Activated CD4-positive, alpha-beta T cell treated with anti-CD3 and anti-CD28 coated beads for 36 hours (primary cell): ENCODE measurements at places on chromosomes 6 and 20. TPM values are rescaled to one million over a fixed set of nuclear protein-coding genes. Genes with fewer than 3 reads are reported as not detected.

- peak; percentile 43 for DNase-seq
- no peaks in the 10 kb centered on the region for H3K27me3 ChIP-seq
- H3K27ac ChIP-seq = peak overlapping the region; percentile 83
- peak overlapping the region; percentile 71 for H3K4me3 ChIP-seq
- H3K4me1 ChIP-seq = peaks cover 82% of the 10 kb centered on the region
- peaks cover 28% of the 10 kb centered on the region for H3K36me3 ChIP-seq
Observed at GRCh38 chr20:1685304-1686052, 27.9 kb upstream of the SIRPG start.

GRCh38 chr6:125839471-125839870 is 48.7 kb downstream of the NCOA7 start:
- H3K4me1 ChIP-seq = peaks cover 14% of the 10 kb centered on the region
- no peak overlapping the region for H3K4me3 ChIP-seq

DNA sequence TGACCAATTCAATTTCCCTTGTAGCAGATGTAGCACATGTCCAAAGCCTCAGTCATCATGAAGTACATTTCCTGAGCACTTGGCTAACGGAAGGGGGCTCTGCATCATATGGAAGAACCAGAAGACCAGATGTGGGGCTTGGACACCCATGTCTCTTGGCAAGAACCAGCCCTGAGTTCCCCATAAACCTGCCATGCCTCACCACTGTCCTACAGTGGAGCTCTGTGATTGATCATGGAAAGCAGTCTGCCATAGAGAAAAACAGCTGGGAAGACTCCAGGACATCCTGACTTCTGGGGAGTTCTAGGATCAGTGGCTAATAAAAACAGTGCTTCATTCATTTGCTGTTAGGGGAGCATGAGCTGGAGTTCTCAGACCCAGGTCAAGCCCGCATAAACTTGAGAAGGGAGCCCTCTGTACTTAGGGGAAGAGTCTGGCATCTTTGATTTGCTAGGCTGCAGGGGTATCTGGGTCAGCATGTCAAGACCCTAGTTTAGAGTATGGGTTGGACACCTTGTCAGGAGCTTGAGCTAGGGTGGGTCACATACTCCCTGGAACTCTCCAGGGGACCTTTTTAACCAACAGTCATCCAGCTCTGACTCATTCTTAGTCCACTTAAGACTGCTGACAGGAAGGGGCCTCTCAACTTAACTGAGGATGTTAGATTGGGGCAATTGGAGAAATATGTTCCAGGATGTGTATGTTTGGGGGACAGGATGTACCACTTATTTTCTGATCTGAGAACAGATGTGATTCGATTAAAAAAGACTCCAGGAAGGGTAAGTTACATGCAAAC is 26.3 kb upstream of the TRAM2 start:
- H3K36me3 ChIP-seq = no peaks in the 10 kb centered on the region
- peaks cover 7% of the 10 kb centered on the region for H3K27me3 ChIP-seq
- no peak overlapping the region for H3K27ac ChIP-seq
- no peak overlapping the region for H3K4me3 ChIP-seq
- no peak for DNase-seq
- H3K4me1 ChIP-seq = peaks cover 4% of the 10 kb centered on the region

- peak overlapping the region; percentile 96 for H3K27ac ChIP-seq
- no peak for DNase-seq
- H3K4me3 ChIP-seq = peak overlapping the region; percentile 82
- no peaks in the 10 kb centered on the region for H3K36me3 ChIP-seq
Observed at GRCh38 chr6:28943223-28943556, 19.4 kb upstream of the TRIM27 start.

DNA sequence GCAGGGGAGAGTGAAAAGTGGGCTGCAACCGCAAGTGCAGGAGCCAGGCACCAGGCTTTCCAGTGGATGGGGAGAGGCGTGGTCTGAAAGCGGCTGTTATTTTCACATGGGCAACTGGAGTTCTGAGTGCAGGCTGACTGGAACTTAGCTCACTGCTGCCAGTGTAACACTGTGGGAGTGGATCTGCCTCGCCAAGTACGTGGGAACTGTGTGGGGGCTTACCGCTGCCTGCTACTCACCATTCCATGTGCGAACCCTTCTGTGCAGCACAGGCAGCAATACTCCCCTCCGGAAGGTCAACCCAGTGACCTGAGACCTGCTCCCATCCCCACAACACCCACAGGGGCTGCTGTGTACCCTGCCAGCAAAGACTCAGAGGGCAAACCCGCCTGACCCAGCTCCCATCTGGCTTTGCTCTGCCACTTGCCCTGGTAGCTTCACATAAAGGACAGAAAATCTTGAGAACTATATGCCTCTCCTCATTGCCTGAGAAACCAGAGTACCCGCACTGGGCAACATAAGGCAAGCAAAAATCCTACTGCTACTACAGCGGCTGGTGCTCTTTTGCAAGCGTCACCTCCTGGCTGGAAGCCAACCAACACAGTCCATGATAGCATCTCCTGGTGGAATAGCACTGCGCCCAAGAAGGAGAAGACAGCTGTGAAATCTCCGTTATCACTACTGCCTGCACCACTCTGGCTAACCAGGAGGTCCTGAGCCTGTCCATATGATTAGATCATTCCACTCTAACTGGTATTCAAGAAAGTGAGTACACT is 54.4 kb upstream of the SIRPG start:
- H3K36me3 ChIP-seq = no peaks in the 10 kb centered on the region
- peaks cover 18% of the 10 kb centered on the region for H3K4me1 ChIP-seq
- no peaks in the 10 kb centered on the region for H3K27me3 ChIP-seq
- no peak overlapping the region for H3K4me3 ChIP-seq

GRCh38 chr20:36861875-36862801 is 13.8 kb upstream of the TLDC2 start:
- DNase-seq = no peak
- H3K36me3 ChIP-seq = no peaks in the 10 kb centered on the region
- H3K4me1 ChIP-seq = peaks cover 10% of the 10 kb centered on the region
- peak overlapping the region; percentile 37 for H3K4me3 ChIP-seq
- H3K27ac ChIP-seq = no peak overlapping the region

DNA sequence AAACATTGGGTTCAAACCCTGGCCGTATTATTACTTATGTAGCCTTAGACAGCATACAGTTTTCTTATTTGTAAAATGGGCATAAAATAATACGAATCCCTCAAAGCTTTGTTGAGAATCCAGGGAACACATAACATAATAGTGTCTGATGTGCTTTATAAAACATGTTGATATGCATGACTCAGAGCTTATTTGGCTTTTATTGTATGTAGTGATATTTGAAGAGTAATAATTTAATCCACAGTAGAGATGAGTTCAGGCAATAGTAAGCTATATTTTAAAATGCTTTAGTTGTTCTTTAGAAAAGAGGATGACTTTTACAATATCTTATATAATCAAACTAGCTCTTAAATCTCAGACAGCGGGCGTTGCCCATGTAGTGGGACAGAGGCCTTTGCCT is 176.4 kb downstream of the SIM1 start:
- DNase-seq = no peak
- no peaks in the 10 kb centered on the region for H3K27me3 ChIP-seq
- H3K36me3 ChIP-seq = no peaks in the 10 kb centered on the region
- H3K27ac ChIP-seq = no peak overlapping the region
- H3K4me1 ChIP-seq = no peaks in the 10 kb centered on the region
- no peak overlapping the region for H3K4me3 ChIP-seq

The HLA-DQA2 gene
- total RNA-seq = not detected
